ENCODE measurements at places on chromosomes 16 and 17.

DNA sequence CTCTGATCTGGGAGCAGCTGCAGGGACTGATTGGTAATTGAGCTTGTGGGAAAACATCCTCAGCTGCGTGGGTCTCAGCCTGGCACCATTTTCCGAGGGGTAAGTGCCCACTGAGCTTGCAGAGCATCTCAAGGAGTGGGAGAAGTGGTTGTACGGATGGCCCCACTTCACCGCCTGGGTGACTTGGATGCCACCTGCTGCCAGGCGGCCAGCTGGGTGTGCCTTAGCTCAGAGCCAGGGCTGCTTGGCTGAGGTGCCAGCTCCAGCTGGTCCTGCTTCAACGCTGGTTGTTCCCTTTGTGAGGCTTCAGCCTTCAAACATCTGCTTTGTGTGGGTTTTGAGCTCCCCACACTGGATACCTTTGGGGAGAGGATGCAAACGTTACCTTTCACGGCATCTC lies 482.7 kb upstream of the EEF2KMT start:
- no peak for DNase-seq

DNA sequence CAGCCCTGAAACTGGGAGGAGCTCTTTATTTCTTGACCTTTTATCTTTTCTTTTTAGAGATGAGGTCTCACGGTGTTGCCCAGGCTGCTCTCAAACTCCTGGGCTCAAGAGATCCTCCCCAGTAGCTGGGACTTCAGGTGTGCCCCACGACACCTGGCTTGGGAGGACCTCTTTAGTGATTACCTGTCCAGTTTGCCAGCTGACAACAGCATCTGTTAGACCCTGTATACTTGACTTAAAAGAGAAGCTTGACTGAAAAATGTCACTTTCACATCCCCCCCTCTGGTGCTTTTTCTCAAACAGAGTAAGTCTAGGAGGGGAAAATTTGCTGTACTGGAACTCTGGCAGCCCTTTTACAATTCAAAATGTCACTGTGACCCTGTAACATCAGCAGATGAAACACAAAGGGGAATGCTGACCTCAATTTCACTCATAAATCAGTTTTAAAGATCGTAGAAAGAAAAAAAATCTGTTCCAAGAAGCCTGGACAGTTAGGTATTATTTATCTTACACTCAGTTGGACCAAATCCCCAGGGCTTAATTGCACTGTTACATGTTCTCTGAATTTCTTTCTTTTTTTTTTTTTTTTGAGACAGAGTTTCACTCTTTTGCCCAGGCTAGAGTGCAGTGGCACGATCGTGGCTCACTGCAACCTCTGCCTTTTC lies 1.8 kb upstream of the ERN1 start:
- no peak for DNase-seq

- DNase-seq: no peak
Measured at GRCh38 chr16:13093661-13094060, 192.3 kb downstream of the SHISA9 start.

GRCh38 chr16:10930755-10931093 lies 11.5 kb downstream of the DEXI start:
- DNase-seq: no peak

DNA sequence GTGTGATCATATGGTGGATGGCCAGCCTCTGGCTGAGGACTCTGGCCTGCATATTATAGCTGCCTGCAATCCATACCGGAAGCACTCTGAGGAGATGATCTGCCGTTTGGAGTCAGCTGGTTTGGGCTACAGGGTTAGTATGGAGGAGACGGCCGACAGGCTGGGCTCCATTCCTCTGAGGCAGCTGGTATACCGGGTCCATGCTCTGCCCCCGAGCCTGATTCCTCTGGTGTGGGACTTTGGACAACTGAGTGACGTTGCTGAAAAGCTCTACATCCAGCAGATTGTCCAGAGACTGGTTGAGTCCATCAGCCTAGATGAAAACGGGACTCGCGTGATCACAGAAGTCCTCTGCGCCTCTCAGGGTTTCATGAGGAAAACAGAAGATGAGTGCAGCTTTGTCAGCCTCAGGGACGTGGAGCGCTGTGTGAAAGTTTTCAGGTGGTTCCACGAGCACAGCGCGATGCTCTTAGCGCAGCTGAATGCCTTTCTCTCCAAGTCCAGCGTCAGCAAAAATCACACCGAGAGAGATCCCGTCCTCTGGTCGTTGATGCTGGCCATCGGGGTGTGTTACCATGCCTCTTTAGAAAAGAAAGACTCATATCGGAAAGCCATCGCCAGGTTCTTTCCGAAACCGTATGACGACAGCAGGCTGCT lies 69.0 kb upstream of the ENDOV start:
- no peak for DNase-seq

DNA sequence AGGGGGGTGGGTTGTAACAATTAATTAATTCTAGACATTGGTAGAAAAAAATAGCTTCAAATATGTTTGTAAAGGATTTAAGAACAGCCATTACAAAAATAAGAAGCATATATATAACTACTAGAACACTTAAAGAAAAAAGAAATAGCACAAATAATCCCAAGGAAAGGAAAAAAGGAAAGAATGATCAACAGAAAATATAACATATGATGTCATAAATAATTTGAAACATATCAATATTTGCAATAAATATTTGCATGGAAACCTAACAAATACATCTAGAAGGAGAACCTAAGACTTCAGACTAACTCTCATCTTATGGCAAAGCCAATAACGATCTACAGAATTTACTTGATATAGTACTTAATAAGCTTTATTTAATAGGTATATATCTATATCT lies 28.9 kb downstream of the CDYL2 start:
- no peak for DNase-seq

Measured in BE2C (cell line).